ENCODE measurements at places on chromosomes 7 and 10.

DNA sequence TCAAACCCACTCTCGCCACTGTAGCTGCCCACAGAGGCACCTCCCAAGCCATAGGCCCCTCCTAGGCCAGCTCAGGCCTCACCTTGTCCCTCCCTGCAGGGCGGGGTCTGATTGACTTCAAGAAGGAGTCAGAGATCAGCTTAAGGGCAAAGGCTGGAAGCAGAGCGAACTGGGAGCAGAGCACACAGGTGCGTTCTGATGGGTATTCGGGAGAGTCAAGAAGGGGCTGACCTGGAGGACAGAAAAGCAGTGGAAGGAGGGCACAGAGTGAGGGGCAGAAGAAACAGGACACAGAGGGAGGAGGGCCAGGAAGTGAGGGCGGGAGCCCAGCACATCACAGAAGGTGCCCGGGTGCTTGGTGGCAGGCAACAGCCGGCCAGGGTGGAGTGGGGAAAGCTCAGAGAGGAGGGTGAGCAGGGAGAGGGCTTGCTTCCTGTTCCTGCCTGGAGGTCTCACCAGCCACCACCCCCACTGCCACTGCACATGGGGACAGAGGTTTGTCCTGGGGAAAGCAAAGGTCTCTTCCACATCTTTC is at the start of gene AOC1:
Gene AOC1 (plus strand): TSS at position 147 of the 535 bp plus-strand sequence. CDS start 3,954 bp downstream, outside the sequence.
- no peak for DNase-seq

DNA sequence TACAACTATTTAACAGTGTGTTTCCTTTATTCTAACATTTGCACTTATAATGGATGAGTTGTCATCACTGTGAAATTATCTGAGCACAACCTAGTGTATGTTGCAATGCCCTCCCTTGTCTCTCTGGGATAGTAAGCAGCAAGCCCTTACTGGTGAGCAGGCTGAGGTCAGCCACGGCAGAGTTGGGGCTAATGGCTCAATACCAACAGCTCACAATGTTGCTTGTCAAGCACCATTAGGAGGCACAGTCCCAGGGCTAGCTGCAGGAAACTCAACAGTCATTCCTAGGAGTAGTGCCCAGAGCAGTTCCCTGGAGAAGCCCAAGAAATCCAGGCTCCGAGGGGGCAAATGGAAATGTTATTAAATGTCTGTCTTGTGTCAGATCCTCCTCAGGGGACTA is 858.4 kb downstream of the GRID1 start:
- no peak for DNase-seq

DNA sequence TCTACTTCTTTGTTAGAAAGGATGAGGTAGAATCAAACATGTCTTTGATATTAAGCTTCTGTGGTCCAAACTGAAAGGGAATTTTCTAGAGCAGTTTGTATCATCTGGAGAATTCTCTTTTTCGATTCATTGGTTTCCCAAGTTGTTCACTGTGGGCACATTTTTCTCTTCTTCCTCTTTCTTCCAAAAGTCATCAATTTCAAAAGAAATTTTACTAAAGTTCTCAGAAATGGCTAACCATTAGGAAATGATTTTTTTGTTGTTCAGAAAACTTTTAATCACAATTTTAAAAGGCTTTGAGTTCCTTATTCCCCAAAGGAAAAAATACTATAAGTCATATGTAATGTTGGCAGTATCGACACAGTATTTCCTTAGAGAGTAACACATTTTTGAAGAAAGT is 28.3 kb upstream of the CCDC6 start:
- DNase-seq, result no peak

GRCh38 chr10:3133948-3134347 is 38.6 kb downstream of the PITRM1 start:
- DNase-seq, result no peak

DNA sequence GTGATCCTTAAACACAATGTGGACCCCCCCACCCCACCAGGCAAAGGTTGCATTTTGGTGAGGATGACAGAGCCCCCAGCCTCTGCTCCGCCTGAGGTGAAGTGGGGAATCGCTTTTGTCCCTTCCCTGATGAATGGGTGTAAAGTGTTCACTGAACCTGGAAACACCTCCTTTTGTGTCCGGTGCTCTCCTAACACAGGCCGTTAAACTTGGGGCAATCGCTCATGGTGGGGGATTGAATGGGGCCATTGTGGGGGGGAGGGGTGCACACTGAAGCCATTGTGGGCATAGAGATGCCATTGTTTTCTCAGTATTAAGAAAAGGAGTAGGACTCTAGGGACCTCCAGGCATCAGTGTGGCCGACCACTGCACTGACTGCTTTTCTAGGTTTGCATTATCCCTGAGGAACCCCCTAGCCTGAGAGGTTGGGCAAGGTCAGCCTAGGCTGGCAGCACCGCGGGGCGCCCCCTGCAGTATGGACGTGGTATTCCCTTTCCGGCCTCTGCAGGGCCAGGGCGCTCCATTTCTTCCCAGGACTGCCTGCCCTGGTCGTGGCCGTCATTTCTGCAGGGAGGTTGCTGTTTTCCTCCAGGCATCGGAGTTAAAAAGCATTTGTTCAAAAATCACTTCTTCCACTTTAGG is 158.3 kb downstream of the TCF7L2 start:
- no peak for DNase-seq

- DNase-seq, result no peak
Measured at GRCh38 chr7:84603545-84603944, 409.0 kb upstream of the SEMA3A start.

DNA sequence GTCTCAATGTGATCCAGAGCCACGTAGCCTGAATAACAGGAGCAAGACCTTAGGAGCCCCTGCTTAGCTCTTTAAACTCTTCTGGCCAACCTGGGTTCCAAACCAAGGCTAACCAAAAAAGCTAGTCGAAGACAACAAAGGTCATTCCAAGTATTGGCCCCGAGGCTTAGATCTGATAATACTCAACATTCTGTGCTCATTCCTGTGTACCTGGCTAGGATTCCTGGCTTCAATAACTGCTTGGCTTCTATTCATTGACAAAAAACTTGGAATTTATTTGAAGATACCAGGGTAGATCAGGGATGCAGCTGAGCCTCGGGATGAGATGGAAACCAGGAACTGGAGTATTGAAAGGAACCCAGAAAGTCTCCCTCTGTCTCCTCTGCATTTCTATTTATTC is 4.1 kb upstream of the SGMS1 start:
- no peak for DNase-seq

- DNase-seq, result no peak
Measured at GRCh38 chr10:101686133-101686925, 8.6 kb downstream of the FBXW4 start.

DNA sequence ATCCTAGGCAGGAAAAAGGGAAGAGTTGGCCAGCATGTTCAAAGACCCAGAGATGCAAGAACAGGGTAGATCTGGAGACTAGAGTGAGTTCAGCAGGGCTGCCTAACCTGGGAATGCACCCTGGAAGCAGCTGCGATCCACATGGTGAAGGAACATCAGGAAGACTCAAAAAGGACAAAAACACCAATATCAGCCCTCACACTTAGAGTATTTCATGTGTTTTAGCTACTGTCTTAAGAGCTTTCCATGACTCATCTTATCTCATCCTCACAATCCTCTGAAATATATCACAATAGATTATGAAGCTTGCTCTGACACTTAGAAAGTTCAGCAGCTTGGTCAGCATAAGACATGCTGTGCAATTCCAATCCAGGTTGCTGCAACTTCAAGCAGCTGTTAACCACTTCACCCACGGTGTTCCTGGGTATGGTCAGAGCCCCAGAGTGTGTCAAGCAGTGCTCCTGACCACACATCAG is 380.9 kb downstream of the PARD3 start:
- DNase-seq, result no peak

DNA sequence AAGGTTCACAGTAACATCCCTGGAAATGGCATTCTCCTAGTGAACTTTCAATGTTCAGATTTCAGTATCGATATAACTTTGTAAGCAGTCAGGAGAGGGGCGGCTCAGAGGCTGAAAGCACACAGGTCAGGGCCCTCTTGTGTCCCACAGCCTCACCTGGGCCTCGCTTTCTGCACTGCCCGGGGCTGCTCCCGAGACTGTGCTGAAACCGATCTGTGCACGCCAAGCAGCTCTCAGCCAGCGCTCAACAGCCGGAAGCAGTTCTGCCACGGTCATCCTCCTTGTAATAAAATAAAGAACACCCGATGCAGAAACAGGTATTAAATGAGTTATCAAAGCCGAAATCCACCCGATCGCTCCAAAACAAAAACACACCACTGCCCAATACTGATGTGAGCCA is 106.0 kb downstream of the DIP2C start:
- no peak for DNase-seq

Data from right forelimb (tissue), 1 donor.